ENCODE measurements at places on chromosomes 16 and 17.

GRCh38 chr16:19228052-19228451, 57.5 kb upstream of the CLEC19A start:
- DNase-seq: no peak

GRCh38 chr17:3007651-3008121, 55.7 kb downstream of the OR1D5 start:
- no peak for DNase-seq

DNA sequence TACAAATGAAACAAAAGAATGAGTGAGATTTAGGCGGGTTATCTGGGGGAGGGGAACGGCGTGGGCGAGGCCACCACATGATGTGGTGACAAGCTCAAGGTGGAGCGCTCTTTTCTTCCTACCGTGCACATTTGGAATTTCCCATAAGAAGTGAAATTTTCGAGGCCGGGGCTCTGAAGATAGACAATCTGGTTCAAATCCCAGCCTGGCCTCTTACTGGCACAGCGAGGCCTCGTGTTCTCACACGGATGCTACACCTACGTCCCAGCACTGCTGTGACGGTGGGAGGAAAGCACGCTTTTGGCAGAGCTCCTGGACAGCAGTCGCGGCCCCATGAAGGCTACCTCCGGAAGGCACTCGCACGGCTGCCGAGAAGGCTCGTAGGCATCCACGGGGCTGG, 25.2 kb downstream of the ZDHHC7 start:
- DNase-seq: no peak

DNA sequence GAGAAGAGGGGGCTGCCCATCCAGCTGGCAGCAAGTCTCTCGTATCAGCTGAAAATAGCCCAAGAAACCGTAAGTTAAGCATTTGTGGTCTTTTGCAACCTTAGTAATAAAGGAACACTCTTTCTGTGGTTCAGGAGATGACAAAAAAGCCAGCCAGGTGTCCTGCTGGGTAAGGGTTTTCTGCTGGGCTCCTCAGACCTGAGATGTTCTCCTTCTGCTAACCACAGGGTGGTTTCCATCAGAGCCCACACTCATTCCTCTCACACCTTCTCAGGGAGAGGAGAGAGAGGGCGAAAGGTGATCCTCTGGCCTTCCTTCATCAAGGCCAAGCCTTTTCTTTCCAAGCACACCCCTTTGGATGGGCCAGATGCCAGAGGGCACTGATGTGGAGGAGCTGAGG, 70.7 kb downstream of the TEX14 start:
- DNase-seq: no peak

GRCh38 chr16:70804734-70805169, 3.8 kb upstream of the VAC14 start:
- DNase-seq: no peak

GRCh38 chr16:28938721-28939120, 7.0 kb downstream of the CD19 start:
- DNase-seq: no peak

GRCh38 chr16:31253642-31254045, 6.1 kb upstream of the ITGAM start:
- no peak for DNase-seq

- no peak for DNase-seq
Measured at GRCh38 chr17:66348584-66349165, 46.3 kb downstream of the PRKCA start.

GRCh38 chr16:19329932-19330331, 44.4 kb downstream of the CLEC19A start:
- no peak for DNase-seq

DNA sequence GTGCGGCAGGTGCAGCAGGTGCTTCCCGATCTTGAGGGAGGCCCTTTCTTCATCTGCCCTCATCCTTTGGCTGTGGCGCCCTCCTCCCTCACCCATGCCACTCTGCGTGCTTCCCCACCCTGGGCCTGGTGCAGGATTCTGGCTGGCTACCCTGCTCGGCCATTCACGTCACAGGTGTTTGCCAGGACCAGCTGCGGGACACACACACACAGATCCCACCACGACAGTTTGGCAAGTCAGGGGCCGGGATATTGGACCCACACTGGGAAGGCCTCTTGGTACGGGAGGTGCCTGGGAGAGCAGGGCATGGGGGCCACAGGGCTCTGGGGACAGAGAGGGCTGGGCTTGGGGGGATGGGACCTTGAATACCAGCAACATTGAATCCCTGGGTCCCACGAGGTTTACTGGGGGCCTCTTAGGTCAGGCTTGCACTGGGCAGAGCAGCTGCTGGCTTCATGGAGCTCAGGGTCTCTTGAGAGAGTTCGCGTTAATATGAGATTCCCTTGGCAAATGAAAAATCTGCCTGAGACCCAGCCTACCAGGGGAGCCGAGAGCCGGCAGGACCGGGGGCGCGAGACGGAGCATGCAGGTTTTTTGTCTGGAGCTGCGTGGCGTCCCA, 15.1 kb downstream of the ADCY7 start:
- no peak for DNase-seq

DNA sequence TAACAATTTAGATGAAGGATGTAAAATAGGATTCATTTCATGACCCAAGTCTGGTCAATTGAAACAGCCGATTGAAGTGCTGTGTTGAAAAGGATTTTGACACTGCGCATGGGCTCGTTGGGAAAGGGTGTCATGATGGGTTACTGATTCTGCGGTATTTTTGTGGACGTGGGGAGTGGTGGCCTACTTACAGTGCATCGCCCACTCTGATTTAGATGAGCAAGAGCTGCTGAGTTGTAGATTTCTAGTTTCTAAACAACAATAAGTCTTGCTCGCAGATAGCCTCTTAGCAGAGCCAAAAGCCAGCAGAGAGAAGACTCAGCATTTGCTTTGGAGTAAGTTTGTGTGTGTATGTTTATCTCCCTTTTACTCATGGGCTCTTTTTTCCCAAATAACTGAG, 731.0 kb downstream of the MAF start:
- DNase-seq: no peak

DNA sequence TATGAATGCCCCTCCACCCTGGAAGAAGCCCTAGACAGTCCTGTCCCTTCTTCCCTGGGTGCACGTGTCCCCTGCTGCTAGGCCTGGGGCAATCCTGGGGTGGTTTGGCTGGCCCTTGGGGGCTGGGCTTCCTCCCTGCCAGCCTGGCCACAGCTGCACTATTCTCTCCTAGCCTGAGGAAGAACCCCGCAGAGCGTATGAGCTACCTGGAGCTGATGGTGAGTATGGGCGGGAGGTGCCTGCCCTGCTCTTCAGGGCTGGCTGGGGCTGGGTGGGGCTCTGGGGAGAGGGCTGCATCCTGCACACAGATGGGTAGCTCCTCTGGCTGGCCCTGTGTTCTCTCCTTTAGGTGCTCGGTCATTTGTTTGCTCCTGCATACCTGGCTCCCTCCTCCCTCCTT, 28.8 kb downstream of the MAP2K3 start:
- DNase-seq: no peak
